ENCODE measurements at places on chromosomes 3 and 15. TPM values are rescaled to one million over a fixed set of nuclear protein-coding genes. Genes with fewer than 3 reads are reported as not detected.

The NPAP1 gene
- total RNA-seq: not detected

The CEP97 gene
- 4.9 TPM for total RNA-seq

The TSPAN3 gene
- 175 TPM for total RNA-seq

The SPESP1 gene
- 0.58 TPM for total RNA-seq

The CASR gene
- not detected for total RNA-seq

The NTRK3 gene
- total RNA-seq: not detected

The CLDN11 gene
- 153 TPM for total RNA-seq

The ST8SIA2 gene
- not detected for total RNA-seq

The FOXP1 gene
- 18.5 TPM for total RNA-seq

The VPS39 gene
- 32.9 TPM for total RNA-seq

The CFAP100 gene
- not detected for total RNA-seq

The ATXN7 gene
- total RNA-seq: 5.0 TPM

The CCDC13 gene
- 4.8 TPM for total RNA-seq

The CACNA2D2 gene
- not detected for total RNA-seq

The EAF2 gene
- total RNA-seq: 1.4 TPM

The DUOXA1 gene
- not detected for total RNA-seq

The CP gene
- total RNA-seq: not detected

The ARPIN gene
- 9.7 TPM for total RNA-seq
